Vagina (tissue), 2 donors: ENCODE measurements at places on chromosomes 1 and 21.

DNA sequence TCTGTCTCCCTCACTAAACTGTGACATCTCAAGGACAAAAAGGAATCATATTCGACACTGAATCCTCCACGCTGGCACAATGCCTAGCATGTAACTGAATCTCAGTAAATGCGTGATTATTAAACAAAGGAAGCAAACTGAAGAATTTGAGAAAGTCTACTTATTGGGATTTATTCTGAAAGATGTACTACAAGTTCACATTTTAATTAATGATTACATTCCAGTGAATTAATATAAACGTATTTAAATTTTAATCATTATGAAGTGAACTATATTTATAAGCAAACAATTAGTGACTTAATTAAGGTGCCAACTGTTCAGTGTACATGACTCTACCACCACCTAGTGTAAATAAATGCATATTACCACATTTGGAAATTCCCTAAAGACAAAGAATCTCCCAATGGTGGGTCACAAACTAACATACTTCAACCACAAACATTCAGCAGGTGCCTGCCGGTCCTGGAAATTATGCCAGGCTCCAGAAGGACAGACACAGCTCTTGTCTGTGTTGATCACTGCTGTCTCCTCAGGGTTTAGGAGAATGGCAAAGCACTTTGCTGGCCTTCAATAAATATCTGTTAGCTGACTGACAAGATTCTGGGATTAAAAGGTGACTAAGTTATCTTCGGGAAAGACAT lies 56.3 kb downstream of the SMYD3 start:
- no peaks in the 10 kb centered on the region for H3K36me3 ChIP-seq
- no peak for DNase-seq
- no peak overlapping the region for H3K27ac ChIP-seq

DNA sequence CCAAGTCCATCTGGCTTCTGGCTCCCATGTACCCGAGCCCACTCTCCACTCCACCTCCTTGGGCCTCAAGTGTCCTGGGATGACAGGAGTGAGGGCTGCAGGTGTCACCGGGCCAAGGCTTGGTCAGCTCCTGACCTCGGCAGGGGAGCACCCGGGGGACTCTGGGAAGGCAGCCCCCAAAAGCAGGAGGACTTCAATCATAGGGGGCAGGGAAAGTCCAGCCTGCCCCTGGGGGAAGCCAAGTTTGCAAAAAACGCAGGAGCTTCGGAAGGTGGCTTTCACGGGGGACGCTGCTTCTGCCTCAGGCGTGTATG lies 56.8 kb downstream of the KCNAB2 start:
- no peak for DNase-seq
- H3K36me3 ChIP-seq = no peaks in the 10 kb centered on the region
- peaks cover 16% of the 10 kb centered on the region for H3K4me1 ChIP-seq

DNA sequence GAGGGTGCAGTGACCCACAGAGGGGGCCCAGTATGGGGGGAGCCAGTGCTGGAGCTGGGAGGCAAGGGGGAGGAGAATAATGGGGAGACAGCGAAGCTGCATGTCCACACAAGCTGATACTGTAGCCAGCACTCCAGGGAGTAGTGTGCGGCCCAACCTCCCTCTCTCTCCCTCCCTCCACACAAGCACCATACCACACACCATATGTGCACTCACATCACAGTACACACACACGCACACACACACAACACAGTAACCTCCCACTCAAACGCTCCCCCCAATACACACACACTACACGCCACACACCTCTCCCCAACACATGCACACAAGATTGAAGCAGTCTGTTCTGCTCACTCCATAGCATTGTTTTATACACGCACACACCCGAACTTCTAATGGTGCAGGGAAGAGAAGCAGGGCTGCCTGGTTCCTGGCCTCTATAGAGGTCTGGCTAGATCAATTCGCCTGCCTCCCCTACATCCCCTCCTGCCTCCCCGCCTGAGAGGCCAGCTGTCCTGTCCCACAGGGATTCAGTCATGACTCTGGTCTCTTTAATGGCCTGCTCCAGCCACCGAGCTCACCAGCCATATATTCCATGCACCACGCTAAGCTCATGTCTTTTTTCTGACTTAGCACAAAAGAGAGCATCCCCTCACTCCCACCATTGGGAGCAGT lies 3.8 kb downstream of the NCDN start:
- peaks cover 43% of the 10 kb centered on the region for H3K4me1 ChIP-seq
- no peaks in the 10 kb centered on the region for H3K36me3 ChIP-seq
- no peak overlapping the region for H3K4me3 ChIP-seq
- peak; percentile 61 for DNase-seq

DNA sequence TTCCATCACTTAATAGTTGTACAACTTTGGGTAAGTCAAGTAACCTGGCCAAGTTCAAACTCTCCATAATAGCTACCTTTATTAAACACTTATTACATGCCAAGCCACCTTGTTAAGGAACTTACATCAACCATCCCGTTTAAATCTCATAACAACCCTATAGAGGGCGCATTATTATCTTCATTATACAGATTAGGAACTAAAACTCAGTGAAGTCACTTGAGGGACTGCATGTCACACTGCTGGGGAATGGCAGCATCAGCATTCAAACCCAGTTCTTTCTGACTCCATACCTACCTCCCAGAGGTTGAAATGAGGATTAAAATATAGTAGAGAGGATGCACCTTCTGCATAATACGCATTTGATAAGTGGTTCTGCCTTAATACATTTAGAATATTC lies 47.1 kb upstream of the PLA2G2C start:
- DNase-seq = no peak
- no peaks in the 10 kb centered on the region for H3K4me1 ChIP-seq
- no peaks in the 10 kb centered on the region for H3K27me3 ChIP-seq
- H3K36me3 ChIP-seq = no peaks in the 10 kb centered on the region

DNA sequence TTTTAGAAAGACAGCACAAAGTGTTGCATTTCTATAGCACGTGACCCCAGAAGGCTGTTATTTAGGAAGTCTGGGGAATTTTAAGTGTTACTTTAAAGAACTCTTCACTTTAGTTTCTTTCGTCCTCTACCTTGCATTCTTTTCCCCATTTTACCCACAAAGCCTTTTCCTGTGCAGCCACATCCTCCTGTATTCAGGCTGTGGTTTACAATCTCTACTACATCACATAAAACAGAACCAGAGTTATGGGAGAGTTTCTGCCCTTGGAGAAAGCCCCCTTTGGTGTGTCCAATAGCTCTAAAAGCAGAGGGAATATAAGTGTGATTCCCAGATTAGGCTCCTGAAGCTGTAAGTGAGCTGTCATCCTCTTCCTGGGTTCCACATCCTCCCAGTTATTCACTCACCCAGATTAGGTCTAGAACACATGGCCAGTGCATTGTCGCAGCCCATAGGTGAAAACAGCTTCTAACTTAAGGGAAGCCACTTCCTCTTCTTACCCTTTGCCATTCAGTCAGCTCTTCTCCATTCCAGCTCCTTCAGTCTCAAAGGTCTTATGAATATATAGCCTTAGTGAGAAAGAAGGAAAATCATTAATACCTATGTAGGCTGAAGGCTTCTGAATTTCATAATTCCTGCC lies 171.1 kb downstream of the PIGK start:
- no peaks in the 10 kb centered on the region for H3K36me3 ChIP-seq
- no peaks in the 10 kb centered on the region for H3K4me1 ChIP-seq
- H3K4me3 ChIP-seq = no peak overlapping the region
- H3K27ac ChIP-seq = no peak overlapping the region

- no peaks in the 10 kb centered on the region for H3K36me3 ChIP-seq
- H3K27me3 ChIP-seq = no peaks in the 10 kb centered on the region
- H3K4me1 ChIP-seq = no peaks in the 10 kb centered on the region
These were observed 603.5 kb upstream of the NEGR1 start for GRCh38 chr1:72885841-72886240.

- H3K4me3 ChIP-seq = no peak overlapping the region
- DNase-seq = no peak
- no peak overlapping the region for H3K27ac ChIP-seq
- no peaks in the 10 kb centered on the region for H3K27me3 ChIP-seq
- no peaks in the 10 kb centered on the region for H3K4me1 ChIP-seq
- H3K36me3 ChIP-seq = no peaks in the 10 kb centered on the region
These were observed 24.0 kb upstream of the PADI6 start for GRCh38 chr1:17347769-17348592.

DNA sequence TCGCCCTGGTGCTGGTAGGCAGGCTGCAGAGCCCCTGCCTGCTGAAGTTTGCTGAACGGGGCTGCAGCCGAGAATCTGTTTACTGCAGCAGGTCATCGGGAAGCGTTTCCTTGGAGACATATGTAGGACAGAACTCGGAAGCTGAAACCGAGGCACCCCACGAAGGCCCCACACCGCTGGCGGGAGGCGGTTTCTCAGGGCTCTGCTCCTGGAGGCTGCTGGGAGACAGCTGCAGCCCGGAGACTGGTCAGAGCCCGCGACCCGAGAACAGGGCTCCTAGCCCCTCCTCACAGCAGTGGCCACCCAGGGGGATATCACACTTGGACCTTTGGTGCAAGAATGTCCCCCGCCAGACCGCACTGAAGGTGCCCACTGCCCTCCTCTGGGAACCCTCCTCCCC lies 12.7 kb upstream of the PLCH2 start:
- H3K4me1 ChIP-seq = peaks cover 17% of the 10 kb centered on the region
- no peaks in the 10 kb centered on the region for H3K27me3 ChIP-seq

DNA sequence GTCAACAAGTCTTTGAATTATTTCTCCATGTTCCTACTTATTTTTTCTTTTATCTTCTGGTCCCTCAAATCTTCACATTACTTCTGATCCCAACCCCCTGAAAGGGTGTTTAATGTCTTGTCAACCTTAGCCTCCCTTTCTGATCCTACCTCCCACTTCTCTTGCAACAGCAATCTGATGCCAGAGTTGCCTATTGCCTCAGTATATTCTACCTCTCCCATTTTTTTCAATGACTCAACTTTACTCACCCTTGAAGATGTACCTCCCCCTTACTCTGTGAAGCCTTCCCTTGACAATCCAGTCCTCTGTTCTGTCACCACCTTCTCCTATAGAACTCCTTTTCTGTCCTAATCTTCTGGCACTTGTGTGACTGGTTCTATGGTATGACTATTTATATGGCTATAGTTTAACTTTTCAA lies 99.5 kb upstream of the CD55 start:
- H3K4me3 ChIP-seq = no peak overlapping the region
- peaks cover 13% of the 10 kb centered on the region for H3K4me1 ChIP-seq
- no peaks in the 10 kb centered on the region for H3K27me3 ChIP-seq
- DNase-seq = no peak
- no peak overlapping the region for H3K27ac ChIP-seq

- H3K27me3 ChIP-seq = no peaks in the 10 kb centered on the region
- no peak for DNase-seq
- H3K4me1 ChIP-seq = no peaks in the 10 kb centered on the region
- H3K27ac ChIP-seq = no peak overlapping the region
- no peak overlapping the region for H3K4me3 ChIP-seq
These were observed 35.0 kb downstream of the ZYG11A start for GRCh38 chr1:52877554-52877953.

GRCh38 chr1:213994888-213995287 lies 7.1 kb downstream of the PROX1 start:
- H3K36me3 ChIP-seq = no peaks in the 10 kb centered on the region
- H3K4me3 ChIP-seq = no peak overlapping the region
- H3K27ac ChIP-seq = no peak overlapping the region
- DNase-seq = no peak
- H3K27me3 ChIP-seq = no peaks in the 10 kb centered on the region

DNA sequence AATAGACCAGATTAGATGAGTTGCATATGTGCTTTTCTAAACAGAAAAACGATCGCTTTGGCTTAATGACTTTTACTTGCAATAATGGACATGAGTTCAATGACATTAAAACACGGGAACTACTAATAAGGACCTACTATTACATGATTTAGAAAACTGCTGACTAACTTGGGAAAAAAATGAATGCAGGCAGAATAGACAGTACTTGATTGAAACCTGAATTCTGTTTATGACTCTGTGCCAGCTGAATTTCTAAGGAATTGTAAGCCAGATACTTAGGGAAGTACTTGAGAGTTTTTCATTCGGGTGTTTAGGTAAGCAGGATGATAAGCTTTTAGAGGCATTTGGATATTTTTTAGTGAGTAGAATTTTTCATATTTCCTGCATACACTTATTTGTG lies 12.0 kb downstream of the ADGRL2 start:
- no peak overlapping the region for H3K4me3 ChIP-seq
- no peak for DNase-seq
- H3K36me3 ChIP-seq = no peaks in the 10 kb centered on the region
- H3K4me1 ChIP-seq = peaks cover 11% of the 10 kb centered on the region
- H3K27ac ChIP-seq = no peak overlapping the region

GRCh38 chr1:205950280-205950679 lies 7.0 kb upstream of the SLC26A9 start:
- no peak overlapping the region for H3K4me3 ChIP-seq
- no peak for DNase-seq
- no peak overlapping the region for H3K27ac ChIP-seq
- H3K27me3 ChIP-seq = no peaks in the 10 kb centered on the region
- H3K36me3 ChIP-seq = no peaks in the 10 kb centered on the region

- no peaks in the 10 kb centered on the region for H3K4me1 ChIP-seq
- no peaks in the 10 kb centered on the region for H3K27me3 ChIP-seq
- H3K4me3 ChIP-seq = no peak overlapping the region
- H3K27ac ChIP-seq = no peak overlapping the region
- no peaks in the 10 kb centered on the region for H3K36me3 ChIP-seq
These were observed 9.3 kb upstream of the GREM2 start for GRCh38 chr1:240621249-240621648.

- DNase-seq = no peak
- H3K4me1 ChIP-seq = peaks cover 7% of the 10 kb centered on the region
- no peak overlapping the region for H3K4me3 ChIP-seq
- H3K27ac ChIP-seq = no peak overlapping the region
- peaks cover 30% of the 10 kb centered on the region for H3K36me3 ChIP-seq
- no peaks in the 10 kb centered on the region for H3K27me3 ChIP-seq
These were observed 44.9 kb downstream of the TRAPPC10 start for GRCh38 chr21:44057055-44057454.

GRCh38 chr1:204564835-204565234 lies 48.6 kb downstream of the MDM4 start:
- H3K36me3 ChIP-seq = no peaks in the 10 kb centered on the region
- no peaks in the 10 kb centered on the region for H3K27me3 ChIP-seq
- no peak overlapping the region for H3K27ac ChIP-seq
- DNase-seq = no peak

DNA sequence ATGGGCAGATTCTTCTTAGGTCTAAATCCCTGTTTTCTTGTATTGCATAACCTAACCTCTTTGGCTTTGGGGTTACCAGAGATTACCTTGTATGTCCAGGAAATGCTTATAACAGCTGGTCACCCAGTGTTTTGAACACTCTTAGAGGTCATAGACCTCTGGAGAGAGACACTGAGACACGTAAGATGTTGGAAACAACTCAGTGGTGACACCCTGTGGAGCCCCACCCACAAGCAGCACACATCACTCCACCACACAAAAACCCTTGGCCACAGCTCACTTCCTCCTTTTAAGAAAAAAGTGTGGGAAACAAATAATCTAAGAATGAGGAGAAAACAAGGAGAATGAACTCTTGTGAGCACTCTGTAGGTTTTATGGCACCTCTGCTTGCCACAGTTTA lies 26.3 kb upstream of the CYP4B1 start:
- no peak overlapping the region for H3K4me3 ChIP-seq
- H3K36me3 ChIP-seq = no peaks in the 10 kb centered on the region
- H3K27me3 ChIP-seq = no peaks in the 10 kb centered on the region
- H3K4me1 ChIP-seq = no peaks in the 10 kb centered on the region
- H3K27ac ChIP-seq = no peak overlapping the region

GRCh38 chr1:219498666-219499065 lies 114.2 kb downstream of the ZC3H11B start:
- no peaks in the 10 kb centered on the region for H3K36me3 ChIP-seq
- no peak overlapping the region for H3K4me3 ChIP-seq
